ENCODE measurements at places on chromosomes 7 and 10.
A peak's percentile ranks its signal among the peaks of the same experiment; 100 is the strongest.

DNA sequence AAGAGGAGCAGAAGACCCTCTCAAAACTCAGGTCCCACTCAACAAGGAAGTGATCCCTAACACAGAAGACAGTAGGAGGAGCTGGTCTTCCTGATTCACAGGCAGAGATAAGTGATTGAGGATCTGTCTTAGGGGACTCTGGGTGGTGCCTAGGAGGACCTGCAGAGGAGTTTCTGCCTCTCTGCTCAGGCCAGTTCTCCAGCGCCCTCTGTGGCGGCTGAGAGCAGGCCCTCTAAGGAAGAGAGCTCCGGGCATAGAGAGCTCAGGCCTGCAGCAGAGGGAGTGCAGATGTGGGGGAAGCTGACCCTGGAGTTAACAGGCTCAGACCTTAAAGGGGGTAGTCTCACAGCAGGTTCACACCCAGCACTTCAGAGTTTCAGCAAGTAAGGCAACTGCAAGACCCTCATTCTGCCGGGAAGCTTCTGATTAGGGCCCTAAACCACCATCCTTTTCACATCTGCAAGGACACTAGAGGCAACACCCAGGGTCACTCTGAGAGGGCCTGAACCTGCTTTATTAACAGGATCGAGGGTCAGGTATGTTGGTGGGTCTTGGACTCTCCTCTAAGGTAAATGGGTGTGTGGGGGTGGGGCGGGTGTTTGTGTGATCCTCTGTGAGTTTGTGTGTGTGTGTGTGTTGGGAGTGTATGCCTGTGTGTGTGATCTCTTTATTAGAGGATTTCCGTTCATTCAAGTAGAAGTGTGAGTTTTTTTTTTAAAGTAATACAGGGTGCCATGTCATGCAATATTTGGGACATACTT lies 57.6 kb upstream of the TARP start:
- peaks cover 13% of the 10 kb centered on the region for H3K4me1 ChIP-seq
- H3K27ac ChIP-seq = no peak overlapping the region
- no peaks in the 10 kb centered on the region for H3K27me3 ChIP-seq
- no peak overlapping the region for H3K4me3 ChIP-seq
- DNase-seq = no peak

GRCh38 chr10:4766454-4766853 lies 59.6 kb upstream of the AKR1E2 start:
- peak overlapping the region; percentile 85 for H3K27ac ChIP-seq
- no peaks in the 10 kb centered on the region for H3K27me3 ChIP-seq
- H3K4me1 ChIP-seq = peaks cover 91% of the 10 kb centered on the region

DNA sequence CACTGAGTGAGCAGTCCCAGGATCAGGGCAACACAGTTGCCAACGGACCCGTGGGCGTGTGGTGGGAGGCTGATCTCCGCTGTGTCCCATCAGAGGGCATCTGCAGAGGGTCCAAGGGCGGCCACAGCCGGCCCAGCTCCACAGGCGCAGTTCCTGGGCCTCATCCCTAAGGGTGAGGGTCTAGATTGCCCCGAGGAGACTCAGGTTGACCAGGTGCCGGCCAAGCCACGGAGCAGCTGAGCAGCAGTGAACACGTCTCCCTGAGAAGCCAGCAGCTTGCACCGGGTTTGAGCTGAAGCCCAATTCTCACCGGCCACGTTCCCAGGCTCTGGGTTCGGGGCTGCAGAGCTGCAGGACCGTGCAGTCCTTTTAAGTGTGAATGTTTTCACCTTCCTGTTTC lies 58.8 kb upstream of the ADGRA1 start:
- H3K36me3 ChIP-seq = no peaks in the 10 kb centered on the region
- peaks cover 45% of the 10 kb centered on the region for H3K27me3 ChIP-seq
- DNase-seq = no peak
- H3K27ac ChIP-seq = no peak overlapping the region
- H3K4me1 ChIP-seq = no peaks in the 10 kb centered on the region

DNA sequence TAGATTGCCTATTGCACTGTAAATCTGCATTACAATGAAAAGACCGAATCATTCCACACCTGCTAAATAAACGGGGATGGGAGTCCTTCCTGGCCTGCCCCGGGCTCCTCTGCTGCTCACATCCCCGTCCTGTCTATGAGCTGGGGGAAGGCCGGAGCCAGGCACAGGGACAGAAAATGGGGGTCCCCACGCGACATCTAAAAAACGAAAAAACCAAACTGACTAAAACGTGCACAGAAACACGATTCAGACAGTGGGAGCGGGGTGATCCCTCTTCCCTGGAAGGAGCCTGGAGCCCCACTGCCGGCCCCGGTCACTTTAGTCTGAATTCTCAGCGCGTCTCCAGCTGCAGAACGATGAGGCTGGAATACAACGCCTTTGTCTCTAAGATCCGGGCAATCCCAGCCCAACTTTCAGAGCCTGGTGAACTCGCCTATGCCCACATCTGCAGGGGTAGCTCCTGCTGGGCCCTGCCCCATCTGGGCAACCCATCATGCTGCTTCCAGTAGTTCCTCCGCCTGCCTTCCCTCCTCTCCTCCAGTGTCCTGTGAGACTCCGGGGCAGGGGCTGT lies 78.0 kb downstream of the ADARB2 start:
- DNase-seq = no peak
- H3K36me3 ChIP-seq = no peaks in the 10 kb centered on the region
- H3K27me3 ChIP-seq = no peaks in the 10 kb centered on the region

- H3K27ac ChIP-seq = peak overlapping the region; percentile 29
- H3K4me3 ChIP-seq = no peak overlapping the region
- no peaks in the 10 kb centered on the region for H3K36me3 ChIP-seq
- peaks cover 15% of the 10 kb centered on the region for H3K4me1 ChIP-seq
- DNase-seq = peak; percentile 73
- no peaks in the 10 kb centered on the region for H3K27me3 ChIP-seq
Observed at GRCh38 chr7:47441796-47442604, 139.9 kb downstream of the TNS3 start.

GRCh38 chr10:125062227-125062913 lies 98.0 kb downstream of the CTBP2 start:
- peaks cover 48% of the 10 kb centered on the region for H3K4me1 ChIP-seq
- no peaks in the 10 kb centered on the region for H3K36me3 ChIP-seq
- H3K4me3 ChIP-seq = no peak overlapping the region
- DNase-seq = no peak

GRCh38 chr10:122555442-122555841 lies 5.1 kb upstream of the DMBT1 start:
- no peaks in the 10 kb centered on the region for H3K4me1 ChIP-seq
- no peak overlapping the region for H3K27ac ChIP-seq
- no peak for DNase-seq
- peaks cover 7% of the 10 kb centered on the region for H3K27me3 ChIP-seq

DNA sequence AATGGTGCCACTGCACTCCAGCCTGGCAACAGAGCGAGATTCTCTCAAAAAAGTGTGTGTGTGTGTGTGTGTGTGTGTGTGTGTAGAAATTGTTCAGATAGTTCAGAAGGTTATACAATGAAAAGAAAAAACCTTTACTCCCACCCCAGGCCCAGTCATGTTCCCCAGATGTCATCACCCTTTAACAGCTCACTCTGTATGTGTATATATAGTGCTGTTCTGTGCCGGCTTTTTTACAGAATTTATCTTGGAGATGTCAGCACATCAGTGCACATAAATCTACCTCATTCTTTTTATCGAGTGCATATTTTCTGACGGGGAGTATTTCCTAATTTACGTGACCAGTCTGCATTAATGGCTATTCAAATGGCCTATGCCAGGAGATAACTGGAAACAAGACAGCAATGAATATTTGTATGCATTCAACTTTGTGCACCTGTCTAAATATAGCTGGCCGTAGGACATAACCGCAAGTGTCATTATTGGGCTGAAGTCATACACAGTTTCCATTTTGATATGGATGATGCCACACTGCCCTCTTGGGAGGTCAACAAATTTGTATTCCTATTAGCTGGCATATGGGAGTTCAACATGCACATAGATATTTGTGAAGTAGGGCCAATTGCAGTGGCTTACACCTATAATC lies 11.7 kb downstream of the NIPSNAP2 start:
- peaks cover 24% of the 10 kb centered on the region for H3K36me3 ChIP-seq
- H3K4me3 ChIP-seq = no peak overlapping the region
- no peak overlapping the region for H3K27ac ChIP-seq
- no peaks in the 10 kb centered on the region for H3K27me3 ChIP-seq
- H3K4me1 ChIP-seq = peaks cover 5% of the 10 kb centered on the region

- no peak for DNase-seq
- H3K27me3 ChIP-seq = no peaks in the 10 kb centered on the region
- H3K4me3 ChIP-seq = no peak overlapping the region
- no peak overlapping the region for H3K27ac ChIP-seq
Observed at GRCh38 chr10:86556933-86557649, 35.5 kb upstream of the WAPL start.

- no peaks in the 10 kb centered on the region for H3K27me3 ChIP-seq
- H3K36me3 ChIP-seq = no peaks in the 10 kb centered on the region
- no peaks in the 10 kb centered on the region for H3K4me1 ChIP-seq
- H3K4me3 ChIP-seq = no peak overlapping the region
Observed at GRCh38 chr7:129423700-129424410, 10.4 kb upstream of the STRIP2 start.

DNA sequence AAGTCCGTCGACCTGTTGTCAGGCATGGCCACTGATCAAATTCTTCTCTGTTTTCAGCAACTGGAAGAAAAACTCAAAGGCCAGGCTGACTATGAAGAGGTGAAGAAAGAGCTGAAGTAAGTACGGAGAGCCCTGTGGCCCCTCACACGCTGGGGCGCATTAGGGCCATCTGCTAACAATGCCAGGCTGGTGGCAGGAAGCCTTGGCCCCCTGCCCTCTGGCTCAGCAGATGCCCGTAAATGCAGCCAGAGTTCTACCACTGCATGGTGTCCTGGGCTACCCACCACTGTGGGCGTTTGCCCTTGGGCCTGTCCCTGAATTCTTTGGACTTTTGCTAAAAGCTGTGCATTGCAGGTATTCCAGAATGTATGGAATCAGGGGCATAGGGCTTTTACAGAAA lies 96.9 kb upstream of the SH2B2 start:
- no peak overlapping the region for H3K27ac ChIP-seq
- H3K36me3 ChIP-seq = peaks cover 5% of the 10 kb centered on the region
- no peak for DNase-seq
- no peaks in the 10 kb centered on the region for H3K4me1 ChIP-seq
- no peaks in the 10 kb centered on the region for H3K27me3 ChIP-seq

GRCh38 chr10:86346799-86347665 lies 19.6 kb downstream of the GRID1 start:
- no peak for DNase-seq
- peaks cover 17% of the 10 kb centered on the region for H3K27me3 ChIP-seq
- no peaks in the 10 kb centered on the region for H3K4me1 ChIP-seq
- H3K4me3 ChIP-seq = no peak overlapping the region
- H3K36me3 ChIP-seq = no peaks in the 10 kb centered on the region

GRCh38 chr10:86024281-86025041 lies 342.1 kb downstream of the GRID1 start:
- H3K27ac ChIP-seq = no peak overlapping the region
- no peaks in the 10 kb centered on the region for H3K27me3 ChIP-seq
- no peak for DNase-seq
- no peaks in the 10 kb centered on the region for H3K36me3 ChIP-seq

- no peak overlapping the region for H3K27ac ChIP-seq
- H3K27me3 ChIP-seq = no peaks in the 10 kb centered on the region
- H3K4me3 ChIP-seq = no peak overlapping the region
Observed at GRCh38 chr7:86968618-86969017, 90.8 kb downstream of the ELAPOR2 start.

DNA sequence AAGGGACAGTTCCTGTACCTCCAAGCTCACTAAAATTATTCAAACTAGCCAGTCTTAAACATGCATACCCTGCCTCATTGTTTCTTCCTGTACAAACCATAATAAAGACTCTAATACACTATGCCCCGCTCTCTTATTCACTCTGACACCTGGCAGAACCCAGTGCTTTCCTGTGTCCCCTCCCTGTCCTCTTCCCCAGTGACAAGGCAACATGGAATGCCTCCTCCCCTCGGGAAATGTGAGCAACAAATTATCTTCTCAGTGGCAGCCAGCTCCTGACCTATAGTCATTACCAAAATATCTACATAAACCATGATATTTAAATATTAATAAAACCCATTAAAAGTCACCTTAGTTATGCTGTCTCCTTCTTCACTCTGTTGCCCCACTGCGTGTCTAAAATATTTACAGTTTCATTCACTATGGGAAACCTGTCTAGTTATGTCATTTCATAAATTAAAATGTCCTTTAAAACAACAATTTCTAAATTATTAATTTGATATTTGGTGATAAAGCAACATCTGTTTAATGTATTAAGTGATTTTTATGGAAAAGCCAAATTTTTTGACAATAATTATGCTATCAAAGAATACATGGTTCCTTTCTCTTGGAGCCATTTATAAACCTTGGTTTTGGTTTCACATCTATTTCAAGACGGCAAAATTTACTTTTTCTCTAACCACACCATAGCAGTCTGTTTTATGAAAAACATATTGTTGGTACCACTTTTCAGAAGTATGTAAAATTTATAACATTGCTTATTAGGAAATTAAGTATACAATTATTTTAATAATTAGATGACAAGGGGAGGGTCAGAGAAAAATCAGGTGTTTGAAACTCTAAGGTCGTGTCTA lies 1355.2 kb downstream of the XPNPEP1 start:
- no peaks in the 10 kb centered on the region for H3K4me1 ChIP-seq
- no peaks in the 10 kb centered on the region for H3K36me3 ChIP-seq
- H3K27ac ChIP-seq = no peak overlapping the region
- no peak overlapping the region for H3K4me3 ChIP-seq

DNA sequence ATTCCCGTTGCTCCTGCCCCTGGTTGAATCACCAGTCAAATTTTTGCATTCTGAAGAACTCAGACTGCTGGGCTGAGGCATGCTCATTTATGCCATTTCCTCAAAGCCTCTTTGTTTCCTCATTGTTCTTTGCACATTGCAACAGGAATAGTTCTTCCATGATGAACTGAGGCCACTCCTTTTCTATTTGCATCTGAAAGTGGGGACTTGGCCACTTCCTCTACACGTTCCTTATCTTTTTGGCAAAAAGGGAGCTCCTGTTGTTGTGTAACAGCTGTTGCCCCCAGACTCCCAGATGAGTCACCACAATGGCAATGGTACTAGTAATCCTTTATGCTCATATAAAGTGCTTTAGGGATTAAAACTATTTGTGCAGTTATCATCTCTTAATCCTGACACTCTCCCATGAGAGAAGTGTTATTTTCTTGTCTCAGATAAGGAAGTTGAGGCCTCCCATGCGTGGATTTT lies 20.1 kb upstream of the ITPRID1 start:
- no peak overlapping the region for H3K27ac ChIP-seq
- no peak overlapping the region for H3K4me3 ChIP-seq
- no peak for DNase-seq
- H3K27me3 ChIP-seq = no peaks in the 10 kb centered on the region

- no peak overlapping the region for H3K27ac ChIP-seq
- no peaks in the 10 kb centered on the region for H3K36me3 ChIP-seq
- H3K4me1 ChIP-seq = no peaks in the 10 kb centered on the region
- H3K27me3 ChIP-seq = peaks cover 30% of the 10 kb centered on the region
Observed at GRCh38 chr10:75722609-75723008, 291.2 kb downstream of the LRMDA start.

- H3K36me3 ChIP-seq = no peaks in the 10 kb centered on the region
- no peak overlapping the region for H3K27ac ChIP-seq
- H3K4me3 ChIP-seq = no peak overlapping the region
- H3K4me1 ChIP-seq = no peaks in the 10 kb centered on the region
Observed at GRCh38 chr10:84196083-84196482, 1.7 kb downstream of the CDHR1 start.

GRCh38 chr7:37534893-37535610 lies 86.4 kb upstream of the ELMO1 start:
- H3K27me3 ChIP-seq = no peaks in the 10 kb centered on the region
- no peak for DNase-seq
- no peak overlapping the region for H3K4me3 ChIP-seq
- no peaks in the 10 kb centered on the region for H3K4me1 ChIP-seq
- no peaks in the 10 kb centered on the region for H3K36me3 ChIP-seq

- peak; percentile 91 for DNase-seq
- no peak overlapping the region for H3K4me3 ChIP-seq
- H3K36me3 ChIP-seq = no peaks in the 10 kb centered on the region
Observed at GRCh38 chr10:96614515-96614914, 27.7 kb upstream of the TM9SF3 start.
